ENCODE measurements at places on chromosomes 7 and 10.

- no peak for DNase-seq
These were observed 81.5 kb downstream of the LYZL1 start for GRCh38 chr10:29370097-29371092.

DNA sequence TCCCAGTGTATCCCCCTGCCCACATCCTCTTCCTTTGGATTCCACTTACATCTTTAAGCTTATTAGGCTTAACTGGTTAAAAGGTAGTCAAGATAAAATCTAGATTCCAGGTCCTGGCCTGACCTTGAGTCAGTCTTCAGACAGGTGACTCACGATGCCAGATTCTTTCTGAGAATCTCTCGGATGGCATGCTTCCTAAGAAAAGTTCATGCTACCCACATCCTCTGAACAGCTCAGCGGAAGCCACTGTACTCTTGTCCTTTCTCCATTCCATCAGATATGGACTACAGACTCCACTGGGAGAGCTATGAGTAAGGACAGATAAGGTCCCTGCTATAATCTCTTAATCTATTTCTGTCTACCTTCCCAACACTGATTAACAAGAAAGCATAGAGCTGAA is 43.4 kb downstream of the DNMBP start:
- DNase-seq = no peak

- no peak for DNase-seq
These were observed 159.9 kb upstream of the MGMT start for GRCh38 chr10:129307141-129307540.

GRCh38 chr10:80700760-80701444 is 163.2 kb downstream of the SH2D4B start:
- DNase-seq = no peak

DNA sequence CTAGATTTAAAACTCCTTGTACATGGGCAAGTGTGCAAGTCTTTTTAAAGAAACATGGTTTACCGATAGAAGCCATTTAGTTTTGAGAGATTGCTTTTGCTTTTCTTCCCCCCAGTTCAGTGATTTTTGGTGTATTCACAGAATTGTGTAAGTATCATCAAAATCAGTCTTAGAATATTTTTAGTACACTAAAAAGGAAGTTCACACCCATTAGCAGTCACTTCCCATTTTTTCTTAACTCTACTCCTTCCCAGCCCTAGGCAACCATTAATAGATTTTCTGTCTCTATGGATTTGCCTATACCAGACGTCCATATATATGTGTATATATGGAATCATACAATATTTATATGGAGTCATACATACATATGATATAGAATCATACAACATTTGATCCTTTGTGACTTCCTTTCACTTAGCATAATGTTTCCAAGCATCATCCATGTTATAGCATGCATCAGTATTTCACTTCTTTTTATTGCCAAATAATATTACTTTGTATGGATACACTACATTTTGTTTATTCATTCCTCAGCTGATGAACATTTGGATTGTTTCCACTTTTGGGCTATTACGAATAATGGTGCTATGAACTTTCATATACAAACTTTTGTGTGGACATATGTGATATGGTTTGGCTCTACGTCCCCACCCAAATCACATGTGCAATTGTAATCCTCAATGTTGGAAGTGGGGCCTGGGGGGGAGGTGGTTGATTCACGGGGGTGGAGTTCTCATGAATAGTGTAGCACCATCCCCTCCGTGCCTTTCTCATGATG is 16.5 kb upstream of the ARL4A start:
- no peak for DNase-seq

- no peak for DNase-seq
These were observed 3.7 kb upstream of the IL2RA start for GRCh38 chr10:6065835-6066234.

DNA sequence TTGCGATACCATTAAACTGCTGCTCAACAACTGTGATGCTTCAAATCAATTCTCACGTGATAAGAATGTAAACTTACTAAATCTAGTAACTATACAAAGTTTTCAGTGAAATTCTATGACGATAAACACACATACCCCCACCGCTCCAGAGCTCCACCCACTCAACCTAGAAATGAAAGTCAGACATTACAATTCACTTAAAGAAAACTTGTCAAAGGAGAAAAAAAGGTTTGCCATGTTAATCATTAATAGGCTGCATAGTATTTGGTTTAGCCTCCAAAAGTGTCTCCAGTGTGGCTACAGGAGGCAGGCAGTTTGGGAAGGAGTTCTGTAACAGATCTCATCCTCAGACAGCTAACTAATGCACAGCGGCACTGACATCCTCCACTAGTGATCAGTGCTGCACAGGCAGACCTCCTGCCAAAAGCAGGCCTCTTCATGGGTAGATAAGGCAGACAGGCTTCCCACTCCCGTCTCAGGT is 3.1 kb downstream of the HERPUD2 start:
- no peak for DNase-seq

- DNase-seq = no peak
These were observed 180.7 kb downstream of the BMPER start for GRCh38 chr7:34086064-34086463.

GRCh38 chr10:60974463-60975149 is 30.6 kb upstream of the RHOBTB1 start:
- DNase-seq = no peak

- no peak for DNase-seq
These were observed 226.1 kb downstream of the PTEN start for GRCh38 chr10:88089498-88089897.

- DNase-seq = no peak
These were observed 44.1 kb upstream of the SLC39A12 start for GRCh38 chr10:17907641-17908040.

GRCh38 chr10:70652761-70653657 is 19.3 kb upstream of the ADAMTS14 start:
- DNase-seq = no peak

- DNase-seq = no peak
These were observed 76.4 kb upstream of the ZMIZ1 start for GRCh38 chr10:78992333-78992732.

DNA sequence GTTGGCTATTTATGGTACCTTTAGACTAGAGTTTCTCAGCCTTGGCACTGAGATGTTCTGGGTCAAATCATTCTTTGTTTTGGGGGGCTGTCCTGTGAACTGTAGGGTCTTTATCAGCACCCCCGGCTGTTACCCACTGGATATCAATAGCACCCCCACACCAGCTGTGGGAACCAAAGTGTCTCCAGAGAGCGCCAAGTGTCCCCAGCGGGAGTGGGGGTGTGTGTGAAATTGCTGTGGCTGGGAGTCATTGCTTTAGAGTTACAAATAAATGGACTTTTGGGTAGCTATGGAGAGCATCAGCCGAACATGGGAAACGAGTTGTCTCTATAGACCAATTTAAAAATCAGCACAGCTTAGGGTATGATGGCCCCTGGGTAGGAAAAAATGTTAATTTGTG is 111.3 kb upstream of the C1QL3 start:
- DNase-seq = no peak

GRCh38 chr7:114415064-114415989 is 712 bp downstream of the FOXP2 start:
- no peak for DNase-seq

DNA sequence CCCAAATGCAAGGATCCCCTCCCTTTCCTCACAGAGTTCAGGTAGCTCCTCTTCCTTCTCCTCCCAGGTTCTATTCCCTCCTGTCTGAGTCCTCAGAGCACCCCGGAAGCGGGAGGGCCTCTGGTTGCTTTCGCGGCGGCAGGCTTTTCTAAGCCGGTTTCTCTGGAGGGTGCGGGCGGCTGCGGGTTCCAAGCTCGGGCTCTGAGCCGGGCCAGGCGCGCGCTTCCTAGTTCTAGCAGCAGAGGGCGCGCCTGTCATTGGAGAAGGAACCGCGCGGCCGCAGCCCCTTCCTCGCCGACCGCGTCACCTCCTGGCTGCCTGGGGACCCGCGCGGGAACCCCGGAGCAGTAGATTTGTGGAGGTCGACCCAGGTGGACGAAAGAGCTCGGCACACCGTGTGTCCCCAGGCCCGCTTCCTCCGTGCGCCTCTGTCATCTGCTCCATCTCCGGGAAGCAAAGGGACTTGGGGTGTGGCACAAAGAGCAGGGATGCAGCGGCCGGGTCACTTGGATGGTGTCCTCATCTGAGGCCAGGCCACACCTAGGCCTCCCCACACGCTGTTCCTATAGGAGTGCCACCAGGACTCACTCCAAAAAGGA is 389.0 kb upstream of the PODXL start:
- no peak for DNase-seq

- no peak for DNase-seq
These were observed 290.8 kb upstream of the PCDH15 start for GRCh38 chr10:55091691-55092328.

DNA sequence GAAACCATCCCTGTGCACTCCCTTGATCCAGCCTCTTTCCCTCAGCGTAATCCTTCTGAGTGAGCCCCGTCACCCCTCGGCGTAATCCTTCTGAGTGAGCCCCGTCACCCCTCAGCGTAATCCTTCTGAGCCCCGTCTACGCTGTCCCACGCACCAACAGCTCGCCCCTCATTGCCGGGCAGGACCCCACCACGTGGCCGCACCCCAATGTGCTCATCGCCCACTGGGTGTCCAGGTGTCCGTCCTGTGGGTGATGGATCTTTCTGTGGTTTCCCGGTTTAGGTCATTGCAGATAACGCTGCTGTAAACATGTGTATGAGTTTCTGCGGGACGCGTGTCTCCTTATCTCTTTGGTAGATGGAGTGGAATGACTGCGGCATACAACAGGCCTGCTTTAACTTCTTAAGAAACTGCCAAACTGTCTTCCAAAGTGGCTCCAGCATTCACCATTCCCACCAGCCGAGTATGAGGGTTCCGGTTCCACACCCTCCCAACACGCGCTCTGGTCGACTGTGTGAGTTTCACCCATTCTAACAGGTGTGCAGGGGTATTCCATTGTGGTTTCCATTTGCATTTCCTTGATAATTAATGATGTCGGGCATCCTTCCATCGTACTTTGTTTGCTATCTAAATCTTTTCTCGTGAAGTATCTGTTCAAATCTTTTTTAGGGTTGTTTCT is 42.1 kb upstream of the NKX6-2 start:
- DNase-seq = no peak

DNA sequence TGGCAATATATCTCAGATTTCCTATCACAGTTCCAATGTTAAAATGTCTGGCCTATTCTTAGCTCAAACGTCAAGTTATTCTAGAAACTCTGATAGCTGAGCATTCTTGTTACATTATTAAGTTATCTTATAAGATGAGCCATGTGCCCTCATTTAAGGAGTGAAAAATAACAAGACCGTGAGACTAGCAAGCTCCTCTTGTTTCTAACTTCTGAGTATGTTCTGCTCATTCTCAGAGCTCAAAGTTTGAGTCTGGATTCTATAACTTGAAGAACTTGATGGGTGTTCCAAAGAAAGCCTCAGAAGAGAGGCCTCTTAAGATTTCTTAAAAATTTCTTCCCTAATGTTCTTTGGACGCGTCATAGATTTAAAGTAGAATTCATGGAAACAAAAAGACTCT is 215.2 kb downstream of the HTR7 start:
- DNase-seq = no peak

GRCh38 chr10:77586719-77587415 is 50.7 kb downstream of the KCNMA1 start:
- DNase-seq = no peak

- no peak for DNase-seq
These were observed 147.0 kb downstream of the NRP1 start for GRCh38 chr10:33187427-33187999.

GRCh38 chr7:151095123-151095797 is 9.0 kb downstream of the AGAP3 start:
- no peak for DNase-seq

DNA sequence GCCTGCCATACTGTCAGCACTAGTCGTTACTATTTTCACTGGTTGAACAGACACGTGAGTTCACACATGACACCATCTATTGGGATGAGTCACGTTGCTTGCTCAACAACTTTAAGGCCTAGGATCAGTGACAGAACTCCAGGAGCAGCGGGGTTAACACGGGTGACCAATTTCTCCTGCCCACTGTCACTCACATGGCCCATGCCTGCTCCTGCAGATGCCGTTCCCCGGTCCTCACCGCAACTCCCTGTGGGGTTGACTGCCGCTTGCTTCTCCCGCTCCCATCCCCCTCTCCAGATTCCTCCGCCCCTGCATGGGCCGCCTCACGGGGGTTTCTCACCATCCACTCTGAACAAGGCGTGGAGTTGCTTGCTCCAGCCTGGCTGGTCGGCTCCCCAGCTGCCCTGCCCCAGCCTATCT is 128.2 kb downstream of the TAX1BP1 start:
- no peak for DNase-seq

GRCh38 chr7:80181411-80181810 is 46.8 kb downstream of the GNAI1 start:
- DNase-seq = no peak

- no peak for DNase-seq
These were observed 151.5 kb upstream of the FAM3C start for GRCh38 chr7:121547544-121548092.

DNA sequence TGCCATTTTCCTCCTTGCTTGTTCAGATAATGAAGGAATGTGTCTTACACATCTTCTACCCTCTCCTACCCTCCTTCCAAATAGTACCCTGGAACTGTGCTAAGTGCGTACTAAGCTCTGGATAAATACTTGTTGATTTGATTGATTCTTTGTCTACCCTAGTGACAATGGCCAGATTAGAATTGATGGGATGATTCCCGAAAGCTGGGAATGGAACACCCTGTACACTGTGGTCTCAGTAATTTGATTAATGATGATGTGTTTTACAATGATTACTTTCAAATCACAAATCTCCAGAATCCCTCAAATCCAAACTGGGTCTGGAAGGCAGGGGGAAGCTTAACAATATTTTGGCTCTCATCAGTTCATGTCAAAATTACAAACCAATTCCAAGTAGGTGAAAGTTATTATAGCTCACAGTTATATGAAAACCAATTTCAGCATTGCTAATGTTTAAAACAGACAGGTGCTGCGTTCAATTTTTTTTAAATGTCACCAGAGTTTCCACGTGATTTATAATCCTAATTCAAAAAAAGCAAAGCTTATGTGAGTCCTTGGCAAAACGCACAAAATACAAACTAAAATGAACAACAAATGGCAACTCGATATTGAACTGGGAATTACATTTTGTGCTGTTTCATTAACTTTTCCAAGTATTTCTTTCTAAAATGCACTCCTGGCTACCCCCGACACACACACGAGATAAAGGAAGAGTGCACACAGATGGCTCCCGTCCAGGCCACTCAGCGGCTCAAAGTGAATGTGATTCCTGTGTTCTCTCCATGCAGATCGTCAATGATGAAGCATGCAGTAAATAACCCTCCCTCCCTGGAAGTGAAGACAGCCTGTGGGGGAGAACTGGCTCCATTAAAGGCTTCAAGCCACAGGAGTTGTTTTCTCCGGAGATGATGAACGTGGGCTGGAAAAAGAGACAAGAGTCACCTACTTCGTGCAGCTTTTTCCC is 21.7 kb upstream of the ADRB1 start:
- no peak for DNase-seq

GRCh38 chr10:47158116-47159071 is 141.6 kb upstream of the GDF10 start:
- no peak for DNase-seq

DNA sequence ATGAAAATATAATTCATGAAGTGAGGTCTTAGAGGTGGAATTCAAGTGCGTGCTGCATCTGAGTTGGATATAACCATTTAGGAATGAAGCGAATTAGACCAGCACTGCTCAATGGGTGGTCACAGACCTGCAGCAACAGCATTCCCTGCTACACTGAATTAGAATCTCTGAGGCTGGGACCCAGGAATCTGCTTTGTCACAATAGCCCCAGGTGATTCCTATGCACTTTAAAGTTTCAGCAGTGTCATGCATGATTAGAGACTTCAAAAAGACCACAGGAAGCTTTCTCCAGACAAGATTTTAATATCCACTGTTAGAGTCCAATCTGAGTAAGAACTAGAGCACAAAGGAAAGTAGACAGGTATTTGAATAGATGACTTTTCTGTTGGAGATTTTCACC is 352.8 kb upstream of the VSTM2A start:
- no peak for DNase-seq

GRCh38 chr10:110679486-110680272 is 35.5 kb downstream of the RBM20 start:
- no peak for DNase-seq
